ENCODE measurements at places on chromosomes 4 and X.
A peak's percentile ranks its signal among the peaks of the same experiment; 100 is the strongest.

DNA sequence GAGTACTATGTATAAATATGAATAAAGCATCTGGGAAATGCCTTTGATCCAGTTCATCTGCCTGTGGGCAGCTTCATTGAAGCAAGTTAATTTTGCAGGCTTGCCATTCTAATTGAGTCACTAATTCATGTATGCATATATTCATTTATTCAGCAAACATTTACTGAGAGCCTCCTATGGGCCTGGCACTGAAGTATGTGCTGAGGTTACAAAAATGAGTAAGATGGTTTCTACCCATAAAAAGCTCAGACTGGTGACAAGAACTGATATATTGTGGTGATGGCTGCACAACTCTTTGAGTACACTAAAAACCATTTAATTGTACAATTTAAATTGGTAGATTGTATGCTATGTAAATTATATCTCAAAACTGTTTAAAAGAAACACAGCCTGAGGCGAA, 1.1 kb upstream of the MRPL1 start:
- DNase-seq: peak; percentile 3

DNA sequence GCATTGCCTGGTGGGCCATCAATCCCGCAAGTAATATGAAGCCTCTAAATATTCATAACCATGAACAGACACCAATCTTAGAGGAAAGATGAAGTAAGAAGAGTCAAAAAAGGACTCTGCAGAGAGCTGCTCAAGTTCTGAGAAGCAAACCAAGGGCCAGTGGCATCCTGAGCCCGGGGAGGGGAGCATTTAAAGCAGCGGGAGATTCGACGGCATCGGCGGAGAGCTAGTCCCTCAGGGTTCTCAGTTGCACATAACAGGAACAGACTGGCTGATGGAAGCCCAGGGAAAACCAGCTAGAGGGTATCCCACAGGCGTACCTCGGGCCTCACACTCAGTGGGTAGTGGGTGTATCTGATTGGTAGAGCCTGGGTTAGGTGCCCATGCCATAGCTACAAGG, 4.9 kb upstream of the PNMA6E start:
- DNase-seq: no peak

DNA sequence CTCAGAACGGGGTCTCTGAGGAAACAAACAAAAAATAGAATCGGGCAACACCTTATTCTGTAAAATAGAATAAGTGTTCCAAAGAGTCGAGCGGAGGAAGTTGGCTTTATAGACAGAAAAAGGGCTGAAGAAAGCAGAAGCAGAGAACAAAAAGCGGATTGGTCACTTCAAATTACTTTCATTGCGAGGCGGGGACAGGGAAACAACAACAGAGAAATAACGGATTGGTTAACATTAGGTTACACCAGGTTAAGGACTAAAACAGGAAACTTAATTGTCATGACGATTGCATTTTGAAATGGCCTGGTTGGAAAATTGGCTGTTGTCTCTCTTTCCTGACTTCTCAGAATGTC, 433 bp upstream of the COQ2 start:
- DNase-seq: peak; percentile 96

- no peak for DNase-seq
Observed at GRCh38 chr4:75912968-75913367, 10.7 kb upstream of the PPEF2 start.

DNA sequence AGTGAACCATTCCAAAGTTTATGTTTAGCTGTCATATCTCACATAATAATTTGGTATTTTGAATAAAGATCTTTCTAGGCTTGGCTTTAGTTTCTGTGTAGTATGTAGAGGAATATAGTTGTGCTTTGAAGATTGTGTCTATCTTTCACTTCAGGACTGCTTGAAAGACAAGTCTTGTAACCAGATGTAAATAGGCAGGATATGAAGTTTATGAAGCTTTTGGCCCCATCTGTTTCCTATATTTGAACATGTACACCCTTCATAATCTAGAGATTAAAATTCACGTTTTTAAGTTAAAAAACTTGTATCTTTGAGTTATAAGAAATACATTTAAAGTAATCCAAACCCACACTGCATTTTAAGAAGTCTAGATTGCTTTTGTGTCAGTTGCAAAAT, 11.7 kb upstream of the FREM3 start:
- DNase-seq: no peak

- DNase-seq: no peak
Observed at GRCh38 chr4:121308328-121308663, 72.5 kb downstream of the QRFPR start.

- no peak for DNase-seq
Observed at GRCh38 chr4:183260491-183261151, 59.5 kb downstream of the CLDN22 start.

DNA sequence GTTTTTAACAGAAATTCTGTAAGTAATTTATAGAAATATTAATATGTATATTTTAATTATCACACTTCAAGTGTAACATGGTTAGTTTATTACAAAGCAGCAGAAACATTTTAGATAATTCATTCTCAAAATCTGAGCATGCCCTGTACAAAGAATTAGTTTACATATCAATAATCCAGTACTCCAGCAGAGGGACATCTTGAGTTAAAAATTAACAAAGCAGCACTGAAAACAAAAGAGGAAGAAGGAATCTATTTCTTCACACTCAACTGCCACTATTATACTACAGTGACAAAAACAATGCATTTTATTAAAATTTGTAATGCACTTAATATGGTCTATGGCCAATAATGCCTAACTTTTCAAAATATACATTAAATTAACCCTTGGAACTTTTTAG, 179.1 kb upstream of the KLHL4 start:
- peak; percentile 14 for DNase-seq

All from inflammatory macrophage treated with lipopolysaccharide for 4 hours (primary cell).